ENCODE measurements at places on chromosomes 1 and 21. TPM values are rescaled to one million over a fixed set of nuclear protein-coding genes. Genes with fewer than 3 reads are reported as not detected.

GRCh38 chr1:19391596-19391981, 79.5 kb downstream of the SLC66A1 start:
- DNase-seq = no peak

- no peak for DNase-seq
Measured at GRCh38 chr1:212207822-212208520, 77.2 kb upstream of the PPP2R5A start.

DNA sequence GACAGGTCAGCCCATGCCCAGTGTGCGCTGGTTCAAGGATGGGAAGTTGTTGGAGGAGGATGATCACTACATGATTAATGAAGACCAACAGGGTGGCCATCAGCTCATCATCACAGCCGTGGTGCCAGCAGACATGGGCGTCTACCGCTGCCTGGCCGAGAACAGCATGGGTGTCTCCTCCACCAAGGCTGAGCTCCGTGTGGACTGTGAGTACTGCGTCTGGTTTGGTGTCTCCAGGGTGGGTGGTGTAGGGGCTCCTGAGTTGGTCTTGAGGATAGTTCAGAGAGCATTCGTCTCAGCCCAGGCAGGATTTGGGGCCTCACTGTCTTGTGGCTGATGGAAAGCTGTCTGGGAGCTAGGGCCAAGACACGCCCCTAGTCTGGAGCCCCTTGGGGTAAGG, 83.2 kb downstream of the TRIM11 start:
- DNase-seq = no peak

DNA sequence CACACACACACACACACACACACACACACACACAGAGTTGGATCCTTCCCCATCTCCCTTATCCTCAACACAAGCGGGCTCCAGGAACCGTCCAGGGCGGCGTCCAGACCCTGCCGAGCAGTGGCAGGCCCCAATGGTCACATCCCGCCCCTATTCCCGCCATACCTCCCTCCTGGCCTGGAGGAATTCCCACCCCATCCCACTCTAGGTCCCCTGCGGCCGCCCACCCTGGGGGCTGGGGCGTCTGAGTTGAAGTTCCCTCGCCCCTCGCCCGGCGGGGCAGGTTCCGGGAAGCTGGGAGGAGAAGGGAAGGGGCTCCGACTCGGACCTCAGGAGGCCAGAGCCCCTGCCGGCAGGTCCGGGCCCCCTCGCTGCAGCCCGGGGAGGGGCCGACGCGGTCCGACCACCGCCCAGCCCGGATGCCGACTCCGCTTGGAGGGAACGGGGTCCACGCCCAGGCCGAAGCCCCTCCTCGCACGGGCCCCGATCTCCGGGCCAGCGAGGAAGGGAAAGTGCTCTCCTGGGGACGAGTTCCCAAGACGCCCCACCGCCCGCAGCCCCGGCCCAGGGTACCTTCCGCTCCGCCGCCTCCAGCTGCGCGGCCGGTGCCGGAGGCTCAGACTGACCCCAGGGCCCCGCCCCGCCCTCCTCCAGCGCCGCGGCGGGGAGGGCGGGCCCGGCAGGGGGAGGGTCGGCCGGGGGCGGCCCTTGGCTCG, at the start of gene RHOC:
TSS of gene RHOC (minus strand) at position 623 of the 716 bp plus-strand sequence. CDS start 3,328 bp downstream, outside the sequence.
- DNase-seq = peak; percentile 40

Gene UTS2
- 0.17 TPM for total RNA-seq

- DNase-seq = no peak
Measured at GRCh38 chr1:246838118-246838456, 93.7 kb downstream of the AHCTF1 start.

Gene RAB3B
- 0.02 TPM for total RNA-seq

DNA sequence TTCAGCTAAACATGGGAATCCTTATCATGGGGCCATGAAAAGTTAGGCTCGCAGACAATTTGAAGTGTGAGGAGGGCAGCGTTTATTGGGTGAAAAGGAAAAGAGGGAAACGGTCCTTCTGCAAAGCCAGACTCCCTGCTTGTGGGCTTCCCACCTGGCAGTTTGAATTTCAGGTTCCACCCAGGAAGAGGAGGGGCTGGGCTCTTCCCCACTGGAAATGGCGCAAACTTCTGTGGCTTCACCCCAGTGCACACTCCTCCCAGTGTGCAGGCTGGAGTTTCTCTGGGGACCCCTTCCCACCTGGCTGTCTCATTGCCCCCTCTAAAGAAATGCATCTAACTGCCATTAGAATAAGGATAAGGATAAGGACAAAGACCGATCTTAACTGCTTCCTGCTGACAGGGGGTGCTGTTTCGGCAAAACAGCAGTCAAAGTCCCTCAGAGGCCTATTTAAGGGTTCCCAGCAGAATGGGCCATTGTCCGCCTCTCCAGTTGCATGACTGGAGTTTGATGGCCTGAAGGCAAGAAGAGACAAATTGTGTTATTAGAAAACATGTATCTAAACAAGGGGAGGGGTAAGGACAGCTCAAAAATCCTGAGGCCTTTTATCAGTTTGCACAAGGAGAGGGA, 20.4 kb downstream of the AIM2 start:
- no peak for DNase-seq

Gene C1orf167
- total RNA-seq = not detected

- DNase-seq = peak; percentile 71
Measured at GRCh38 chr21:36966066-36966820, at the start of gene HLCS. HLCS (minus strand) TSS chr21:36966669; CDS start chr21:36966638, 31 bp downstream.

DNA sequence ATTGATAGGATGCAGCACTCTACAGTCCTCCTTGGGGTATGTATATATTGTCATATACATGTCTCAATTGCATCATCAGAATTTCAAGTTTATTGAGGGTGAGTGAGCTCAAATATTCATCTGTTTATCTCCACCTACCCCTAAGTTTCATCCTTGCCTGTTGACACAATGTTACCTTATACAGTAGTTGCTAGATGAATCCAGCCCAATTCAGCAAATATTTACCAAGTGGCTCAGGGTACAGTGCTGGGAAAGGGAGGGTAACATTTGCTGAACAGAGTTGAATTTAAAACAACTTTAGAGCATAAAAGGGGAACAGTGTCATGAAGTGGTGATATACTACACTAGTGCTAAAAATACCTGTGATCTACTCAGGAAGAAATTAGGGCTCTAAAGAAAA, 14.4 kb downstream of the ELAVL4 start:
- DNase-seq = no peak

Measured in activated CD4-positive, alpha-beta T cell treated with anti-CD3 and anti-CD28 coated beads, Interleukin-2, amount 10 ng/mL, durations not matched to agents 7 days and 5 days (primary cell).